ENCODE measurements at places on chromosomes 1 and 21.

DNA sequence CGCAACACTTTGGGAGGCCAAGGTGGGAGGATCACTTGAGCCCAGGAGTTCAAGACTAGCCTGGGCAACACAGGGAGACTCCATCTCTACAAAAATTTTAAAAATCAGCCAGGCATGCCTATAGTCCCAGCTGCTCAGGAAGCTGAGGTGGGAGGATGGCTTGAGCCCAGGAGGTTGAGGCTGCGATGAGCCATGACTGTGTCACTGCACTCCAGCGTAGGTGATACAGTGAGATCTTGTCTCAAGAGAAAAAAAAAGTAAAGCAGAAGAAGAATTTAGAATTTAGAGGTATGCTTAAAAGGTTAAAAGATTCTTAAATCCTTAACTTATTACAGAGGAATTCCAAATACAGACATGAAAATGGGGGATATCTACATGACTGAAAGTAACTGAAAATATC lies 79.5 kb downstream of the SMYD3 start:
- DNase-seq = no peak

GRCh38 chr1:119516680-119517079 lies 9.7 kb downstream of the HSD3B1 start:
- no peak for DNase-seq

GRCh38 chr1:225471109-225471452 lies 43.2 kb upstream of the LBR start:
- DNase-seq = no peak

DNA sequence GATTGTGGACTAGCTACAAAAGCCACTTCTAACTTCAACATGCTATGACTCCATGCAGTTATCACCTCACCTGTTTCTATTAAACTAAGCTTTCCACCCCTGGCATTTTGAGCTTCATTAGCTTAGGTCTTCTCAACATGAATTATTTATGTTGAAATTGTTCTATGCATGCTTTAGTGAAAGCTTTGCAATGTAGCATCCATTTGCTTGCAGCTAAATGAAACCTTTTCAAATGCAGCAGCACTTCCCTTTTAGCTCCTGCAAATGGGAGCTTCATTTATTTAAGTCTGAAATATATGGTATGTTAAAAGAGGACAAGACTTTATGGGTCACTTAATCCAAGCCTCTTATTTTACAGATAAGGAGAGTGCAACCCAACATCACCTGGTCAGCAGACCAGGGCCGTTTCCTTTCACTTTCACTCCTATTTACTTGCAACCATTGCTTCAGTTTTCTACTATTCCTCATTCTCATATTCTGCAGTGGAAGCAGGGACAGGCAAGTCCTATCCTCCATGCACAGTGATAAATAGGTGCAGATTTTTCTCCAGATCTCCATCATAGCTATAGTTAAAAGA lies 56.4 kb upstream of the SAMSN1 start:
- no peak for DNase-seq

DNA sequence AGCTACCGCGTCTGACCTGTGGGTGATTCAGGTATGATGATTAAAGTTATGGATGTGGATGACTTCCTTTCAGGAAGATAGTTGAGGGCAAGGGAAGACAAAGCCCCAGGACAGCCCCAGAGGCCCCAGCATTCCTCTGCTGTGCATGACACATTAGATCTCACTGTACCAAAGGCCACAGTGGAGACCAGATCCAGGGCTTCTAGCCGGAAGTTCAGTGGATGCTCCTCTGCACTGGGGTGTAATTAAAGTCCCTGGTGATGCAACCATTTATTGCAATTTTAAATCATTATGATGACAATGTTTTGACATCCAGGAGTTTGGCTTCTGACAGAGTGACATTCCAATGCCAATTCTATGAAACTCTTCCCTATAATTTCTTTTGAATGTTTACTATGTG lies 5.0 kb downstream of the C4BPA start:
- no peak for DNase-seq

- no peak for DNase-seq
Measured at GRCh38 chr1:62433861-62434617, 2.8 kb upstream of the USP1 start.

- no peak for DNase-seq
Measured at GRCh38 chr1:174902531-174903099, 97.1 kb upstream of the CACYBP start.

DNA sequence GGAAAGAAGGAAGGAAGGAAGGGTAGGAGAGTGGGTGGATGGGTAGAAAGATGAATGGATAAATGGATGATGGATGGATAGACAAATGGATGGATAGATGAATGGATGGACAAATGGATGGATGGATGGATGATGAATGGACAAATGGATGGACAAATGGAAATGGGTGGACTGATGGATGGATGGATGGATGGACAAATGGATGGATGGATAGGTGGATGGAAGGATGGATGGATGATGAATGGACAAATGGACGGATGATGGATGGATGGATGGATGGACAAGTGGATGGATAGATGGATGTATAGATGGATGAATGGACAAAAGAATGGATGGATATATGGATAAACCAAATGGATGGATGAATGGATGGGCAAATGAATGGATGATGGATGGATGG lies 30.5 kb downstream of the CHD5 start:
- no peak for DNase-seq

DNA sequence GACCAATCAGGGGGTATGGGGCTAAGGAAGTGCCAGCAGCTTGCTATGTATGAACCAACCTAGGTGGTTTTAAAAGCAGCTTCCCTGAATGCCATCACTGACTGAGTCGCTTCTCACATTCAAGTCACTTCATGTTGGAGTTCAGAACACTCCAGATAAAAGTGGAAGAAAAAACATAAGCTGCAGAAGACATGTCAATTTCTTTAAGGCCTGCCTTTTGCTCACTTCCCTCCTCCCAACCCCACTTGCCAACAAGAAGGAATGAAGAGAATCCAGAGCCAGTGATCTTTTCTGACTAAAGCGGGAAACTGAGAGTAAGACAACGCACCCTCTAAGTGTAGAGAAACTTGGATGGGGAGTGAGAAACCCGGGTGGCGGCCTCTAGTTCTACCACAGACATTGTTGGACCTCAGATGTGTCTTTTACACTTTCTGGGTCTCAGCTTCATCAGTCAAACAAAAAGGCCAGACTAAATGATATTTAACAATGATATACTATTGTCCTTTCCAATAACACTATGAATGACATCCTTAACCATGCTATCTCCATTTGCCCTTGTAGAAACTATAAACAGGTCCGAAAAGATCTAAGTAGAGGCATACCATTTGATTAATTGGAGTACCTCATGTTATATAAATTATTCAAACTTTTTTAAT lies 54.1 kb downstream of the LUZP1 start:
- no peak for DNase-seq

GRCh38 chr21:44933918-44934260 lies 5.9 kb upstream of the SLX9 start:
- DNase-seq = no peak

DNA sequence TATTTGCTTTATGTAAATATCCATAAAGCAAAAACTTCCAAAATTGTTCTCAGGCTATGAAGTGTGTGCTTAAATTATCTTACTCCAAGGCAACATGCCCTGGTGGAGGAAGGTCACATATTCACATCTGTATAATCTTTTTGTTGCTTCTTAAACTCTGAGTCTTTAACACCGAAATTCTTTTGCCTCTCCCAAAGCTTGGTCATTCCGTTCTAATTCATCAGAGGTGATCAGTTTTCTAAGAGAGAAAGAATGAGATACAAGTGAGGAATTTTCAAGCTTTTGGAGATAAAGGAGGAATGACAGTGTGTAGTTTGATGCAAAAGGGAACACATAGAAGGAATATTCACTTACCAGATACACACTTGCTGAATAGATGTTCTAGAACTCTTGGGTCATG lies 561.7 kb downstream of the LTN1 start:
- no peak for DNase-seq

DNA sequence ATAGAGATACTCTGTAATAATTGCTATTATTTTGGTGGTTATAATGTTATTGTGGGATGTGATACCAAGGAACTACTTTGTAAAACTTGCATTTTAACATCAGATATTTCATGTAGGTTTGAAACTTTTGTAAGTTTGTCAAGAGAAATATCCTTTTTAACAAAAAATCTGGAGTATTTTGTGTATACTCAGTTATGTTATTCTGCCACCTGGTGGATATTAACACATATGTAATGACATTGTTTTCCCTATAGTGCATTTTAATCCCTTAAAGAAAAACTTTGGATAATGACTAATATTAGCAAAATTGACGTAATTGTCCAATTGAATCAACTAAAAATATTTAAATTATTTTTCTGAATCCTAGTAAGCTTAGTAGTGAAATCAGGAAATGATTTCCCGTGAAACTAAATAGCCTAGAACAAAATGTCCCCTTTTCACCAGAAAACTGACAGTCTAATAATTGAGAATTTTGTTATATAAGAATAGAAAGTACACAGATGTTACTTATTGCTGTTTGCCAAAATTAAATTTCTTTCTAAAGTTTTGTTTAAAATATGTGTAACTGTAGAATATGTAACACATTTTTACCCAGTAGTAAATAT lies 39.6 kb downstream of the KCTD3 start:
- no peak for DNase-seq

DNA sequence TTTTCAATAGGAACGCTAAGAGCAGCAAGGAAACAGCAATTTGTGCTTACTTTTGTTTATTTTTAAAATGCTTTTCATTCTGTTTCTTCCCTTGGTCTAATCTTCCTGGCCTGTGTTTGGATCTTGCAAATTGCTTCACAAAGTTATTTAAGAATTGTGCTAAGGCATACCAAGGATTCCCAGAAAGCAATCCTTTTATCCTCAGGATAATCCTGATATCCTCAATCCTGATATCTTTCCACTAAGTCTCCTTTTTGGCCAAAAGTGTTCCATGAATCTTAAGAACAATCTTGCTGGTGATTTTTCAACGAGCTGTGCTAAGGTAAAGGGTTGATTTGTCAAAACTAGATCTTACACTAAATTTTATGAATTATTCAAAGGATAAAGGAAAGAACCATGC lies 1577.9 kb downstream of the PLA2G4A start:
- DNase-seq = no peak

DNA sequence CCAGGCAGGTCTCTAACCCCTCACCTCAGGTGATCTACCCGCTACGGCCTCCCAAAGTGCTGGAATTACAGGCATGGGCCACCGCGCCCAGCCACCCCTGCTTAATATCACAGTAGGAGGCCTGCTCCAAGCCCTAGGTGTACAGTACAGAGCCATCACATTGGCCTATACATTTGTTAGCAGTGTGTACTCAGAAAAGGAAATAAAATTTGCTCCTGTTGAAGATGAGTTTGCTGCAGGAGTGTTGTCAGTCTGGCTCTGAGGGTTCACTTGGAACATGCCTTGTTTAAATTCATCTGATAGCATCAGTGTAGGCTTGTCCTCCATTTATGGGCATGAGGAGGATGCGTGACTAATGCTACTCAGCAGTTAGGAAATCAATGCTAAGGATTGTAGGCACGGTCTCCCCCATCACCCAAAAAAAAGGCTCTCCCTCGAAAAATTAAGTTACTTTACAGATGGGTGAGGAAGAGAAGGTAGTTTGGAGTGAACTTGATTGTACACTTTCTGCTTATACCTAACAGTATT lies 4.6 kb upstream of the ENAH start:
- DNase-seq = no peak

DNA sequence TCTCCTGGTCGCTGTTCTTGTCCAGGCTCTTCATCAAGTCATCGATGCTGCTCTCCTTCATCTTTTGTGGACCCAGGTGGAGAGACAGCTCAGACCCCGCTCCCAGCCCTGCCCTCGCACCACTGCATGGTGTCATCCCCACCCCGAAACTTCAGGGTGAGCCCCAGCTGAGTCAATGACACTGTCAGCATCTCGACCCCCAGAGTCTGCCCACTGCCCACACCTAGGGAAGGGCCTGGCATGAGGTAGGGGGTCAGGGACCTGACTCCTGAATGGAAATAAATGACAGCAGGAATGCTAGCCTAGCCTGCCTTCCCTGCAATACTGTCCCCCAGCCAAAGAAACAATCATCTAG lies 1.6 kb upstream of the S100A6 start:
- DNase-seq = no peak

- no peak for DNase-seq
Measured at GRCh38 chr1:69777423-69777822, 209.7 kb downstream of the LRRC7 start.

DNA sequence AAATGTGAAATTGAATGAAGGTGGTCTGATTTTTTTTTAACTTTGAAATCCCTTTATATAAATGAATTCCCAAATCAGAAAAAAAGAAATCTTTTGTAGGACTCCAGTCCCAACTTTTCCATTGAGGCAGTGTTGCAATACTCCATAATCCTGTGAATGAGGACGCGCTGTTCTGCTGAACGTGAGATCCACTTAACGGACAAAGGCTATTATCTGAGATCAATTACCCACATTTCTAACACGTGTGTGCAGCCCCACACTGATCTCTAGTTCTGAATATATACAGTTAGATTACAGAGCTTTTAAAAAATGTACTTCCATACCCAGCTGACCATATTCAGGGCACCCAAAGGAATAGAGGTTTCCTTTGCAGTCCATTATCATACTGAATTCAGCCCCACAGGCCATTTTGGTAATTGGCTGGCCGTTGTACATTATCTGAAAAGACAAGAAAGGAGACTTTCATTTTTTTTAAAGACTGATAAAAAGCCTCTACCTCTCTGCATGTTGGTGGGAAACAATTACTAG lies 19.0 kb downstream of the RCC2 start:
- DNase-seq = no peak

DNA sequence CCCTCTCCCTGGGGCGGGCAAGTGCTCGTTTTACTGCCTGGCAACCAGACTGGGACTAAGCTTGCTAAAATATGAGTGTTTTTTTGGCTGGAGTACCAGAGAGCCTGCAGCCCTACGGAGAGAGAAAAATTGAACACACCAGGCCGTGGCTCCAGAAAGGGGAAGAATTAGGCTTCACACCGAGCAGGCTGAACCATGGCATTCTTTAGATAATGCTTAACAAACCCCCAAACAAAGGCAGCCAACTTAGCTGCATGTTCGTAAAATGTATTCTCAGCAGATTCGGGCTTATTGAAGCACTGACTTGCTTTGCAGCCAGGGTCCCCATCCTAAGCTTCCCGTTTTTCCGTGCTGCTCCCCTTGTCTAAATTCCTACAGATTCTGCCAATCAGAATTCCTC lies 76.6 kb downstream of the LMX1A start:
- DNase-seq = no peak

- DNase-seq = no peak
Measured at GRCh38 chr1:43971336-43971980, 1.6 kb downstream of the DPH2 start.

DNA sequence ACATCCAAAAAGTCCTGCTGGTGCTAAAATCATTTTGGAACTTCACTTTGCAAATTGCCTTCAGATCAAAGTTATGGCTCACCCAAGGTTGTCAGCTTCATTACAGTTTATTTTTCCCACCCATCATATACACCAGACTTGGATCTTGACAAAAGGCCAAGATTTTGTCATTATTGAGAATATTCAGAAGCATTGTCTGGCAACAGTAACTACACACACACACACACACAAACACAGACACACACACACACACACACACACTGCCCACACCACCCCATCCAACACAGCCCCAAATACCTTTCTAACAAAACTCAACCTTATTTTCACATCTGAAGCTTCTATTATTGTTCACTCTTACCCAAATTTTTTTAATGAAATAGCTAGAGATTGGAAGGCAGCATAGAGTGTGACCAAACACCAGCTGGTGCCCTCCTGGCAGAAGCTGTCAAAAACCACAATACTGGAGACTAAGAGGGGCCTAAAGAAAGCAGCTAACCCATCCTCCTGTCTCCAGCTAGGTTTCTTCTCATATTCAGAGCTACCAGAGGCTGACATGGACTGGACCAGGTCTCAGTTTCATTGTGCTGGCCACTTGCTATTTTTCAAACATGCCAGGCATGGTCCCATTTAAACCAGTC lies 139.1 kb upstream of the ZC3H11B start:
- no peak for DNase-seq

Measured in activated T-helper 1 cell treated with anti-CD3 and anti-CD28 coated beads, Interleukin-2, amount 50 U/mL, for 16 hours (primary cell).